Cardiac fibroblast (primary cell): ENCODE measurements at places on chromosomes 16 and 17.

DNA sequence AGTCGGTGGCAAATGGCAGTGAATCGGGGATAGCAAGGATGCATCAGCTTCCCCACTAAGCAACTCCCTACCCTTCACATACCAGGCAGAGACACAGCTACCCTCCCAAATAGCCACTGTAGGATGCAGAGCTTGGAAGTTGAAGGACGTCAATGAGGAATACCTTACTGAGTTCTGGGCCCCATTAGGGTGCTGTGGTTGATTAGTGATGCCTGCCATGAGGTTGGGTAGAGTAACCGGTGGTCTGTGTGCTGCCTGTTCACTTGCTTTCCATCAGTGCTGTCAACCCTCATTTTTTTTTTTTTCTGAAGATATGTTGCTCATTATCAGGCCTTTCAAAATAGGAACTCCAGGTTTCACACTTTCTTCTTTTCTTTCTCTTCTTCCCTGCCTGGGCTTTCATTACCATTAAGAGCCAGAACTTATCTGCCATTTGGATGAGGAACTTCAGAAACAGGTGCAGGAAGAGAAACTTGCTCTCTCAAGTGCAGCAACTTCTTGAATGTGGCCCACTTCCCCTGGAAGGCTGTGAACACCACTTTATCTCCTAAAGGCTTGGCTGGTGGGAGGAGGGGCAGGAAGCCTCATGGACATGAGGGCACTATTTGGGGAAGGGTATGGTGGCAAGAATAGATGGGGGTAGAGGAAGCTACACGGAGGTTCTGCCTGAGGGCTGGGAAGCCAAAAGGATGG is 183.5 kb downstream of the NTN1 start:
- DNase-seq = no peak

DNA sequence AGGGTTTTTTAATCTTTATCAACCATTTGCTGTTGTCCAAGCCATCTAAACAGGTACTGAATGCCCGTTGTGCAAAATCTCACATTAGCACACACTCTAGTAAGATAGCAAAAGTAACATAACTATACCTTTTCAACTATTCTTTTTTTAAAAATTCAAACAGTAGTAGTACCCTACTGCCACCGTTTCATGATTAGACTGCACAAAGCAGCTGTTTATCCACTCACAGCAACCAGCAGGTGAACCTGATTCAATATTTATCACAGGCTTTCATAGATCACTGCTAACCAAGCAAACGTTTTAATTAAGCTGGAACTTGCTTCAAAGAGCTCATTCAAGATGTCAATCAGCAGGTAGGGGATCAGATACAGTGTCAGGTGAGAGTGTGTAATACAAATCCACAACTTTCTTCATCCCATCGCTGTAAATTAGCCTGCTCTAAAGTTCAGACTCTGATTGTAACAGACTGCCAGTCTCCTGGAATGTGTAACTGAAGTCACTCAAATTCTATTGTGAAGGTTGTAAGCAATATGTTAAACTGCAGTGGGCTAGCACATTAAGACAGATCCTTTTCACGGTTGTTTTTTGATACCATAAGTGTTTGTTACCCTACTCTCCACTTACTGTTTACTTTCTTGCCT is 47.3 kb downstream of the BRIP1 start:
- DNase-seq = no peak

DNA sequence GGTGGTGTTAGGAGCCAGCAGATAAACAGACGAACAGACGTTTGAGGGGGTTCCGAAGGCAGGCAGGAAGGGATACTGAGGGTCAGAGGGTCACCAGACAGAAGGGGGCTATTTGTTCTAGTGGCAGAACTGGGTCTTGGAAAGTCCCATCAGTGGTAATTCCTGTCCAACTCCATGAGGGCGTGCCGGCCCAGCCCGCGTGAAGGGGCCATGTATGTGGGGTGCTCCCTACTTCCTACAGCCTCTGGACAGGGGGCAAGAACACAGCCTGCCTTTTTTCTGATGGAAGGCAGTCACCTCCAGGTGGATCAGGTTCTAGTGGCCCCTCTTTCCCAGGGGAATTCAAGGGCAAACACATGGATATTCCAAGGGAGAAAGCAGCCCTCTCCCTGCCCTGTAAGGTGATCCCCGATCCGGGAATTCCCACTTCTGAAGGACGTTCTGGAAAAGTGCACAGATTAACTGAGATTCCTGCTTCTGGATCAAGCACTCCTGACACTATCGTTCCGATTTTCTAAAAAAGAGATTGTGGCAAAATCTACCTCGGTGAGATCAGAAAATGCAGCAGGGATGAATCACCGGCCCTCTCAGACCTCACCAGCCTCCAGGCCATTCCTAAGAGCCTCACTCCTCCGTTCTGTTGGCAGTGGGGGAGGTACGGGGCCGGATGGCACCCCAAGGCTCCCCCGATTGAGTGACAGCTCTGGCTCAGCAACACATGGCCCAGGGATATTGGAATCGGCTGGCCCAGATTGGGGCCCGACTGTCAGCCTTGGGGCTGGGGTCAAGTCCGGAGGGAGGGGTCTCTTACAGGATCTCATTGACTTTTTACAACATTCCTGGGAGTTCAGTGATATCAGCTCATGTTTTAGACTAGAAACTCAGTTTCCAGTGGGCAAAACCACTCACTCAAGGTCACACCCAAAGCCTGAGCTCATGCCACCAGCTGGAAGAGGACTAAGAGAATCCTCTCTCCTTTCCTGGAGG is 12.4 kb downstream of the STX1B start:
- DNase-seq = peak; percentile 84

- no peak for DNase-seq
These were observed 38.7 kb downstream of the VAT1L start for GRCh38 chr16:77827032-77827431.

GRCh38 chr17:37737971-37738370 is 6.9 kb downstream of the HNF1B start:
- peak; percentile 75 for DNase-seq

DNA sequence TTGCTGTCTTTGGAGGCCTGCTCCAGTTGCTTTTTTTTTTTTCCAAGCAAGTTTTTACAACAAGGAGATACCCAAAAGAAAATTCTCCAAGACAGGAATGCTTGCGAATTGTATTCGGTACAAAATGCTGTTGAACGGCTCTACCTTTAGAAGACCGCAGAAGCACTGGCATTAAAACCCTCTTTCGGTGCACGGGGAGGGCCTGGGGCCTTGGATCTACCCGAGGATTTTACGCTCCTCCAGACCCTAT is 1.3 kb upstream of the HELZ start:
- no peak for DNase-seq

- peak; percentile 53 for DNase-seq
These were observed 651 bp upstream of the EIF1 start for GRCh38 chr17:41687828-41688640.

DNA sequence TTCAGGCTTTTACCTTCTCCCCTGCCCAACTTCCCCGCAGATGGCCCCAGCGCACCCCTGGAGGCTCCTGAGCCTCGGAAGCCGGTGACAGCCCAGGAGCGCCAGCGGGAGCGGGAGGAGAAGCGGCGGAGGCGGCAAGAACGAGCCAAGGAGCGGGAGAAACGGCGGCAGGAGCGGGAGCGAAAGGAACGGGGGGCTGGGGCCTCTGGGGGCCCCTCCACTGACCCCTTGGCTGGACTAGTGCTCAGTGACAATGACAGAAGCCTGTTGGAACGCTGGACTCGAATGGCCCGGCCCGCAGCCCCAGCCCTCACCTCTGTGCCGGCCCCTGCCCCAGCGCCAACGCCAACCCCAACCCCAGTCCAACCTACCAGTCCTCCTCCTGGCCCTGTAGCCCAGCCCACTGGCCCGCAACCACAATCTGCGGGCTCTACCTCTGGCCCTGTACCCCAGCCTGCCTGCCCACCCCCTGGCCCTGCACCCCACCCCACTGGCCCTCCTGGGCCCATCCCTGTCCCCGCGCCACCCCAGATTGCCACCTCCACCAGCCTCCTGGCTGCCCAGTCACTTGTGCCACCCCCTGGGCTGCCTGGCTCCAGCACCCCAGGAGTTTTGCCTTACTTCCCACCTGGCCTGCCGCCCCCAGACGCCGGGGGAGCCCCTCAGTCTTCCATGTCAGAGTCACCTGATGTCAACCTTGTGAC is 3.6 kb downstream of the MAPK7 start:
- no peak for DNase-seq

- DNase-seq = no peak
These were observed 232.6 kb upstream of the TBX2 start for GRCh38 chr17:61167075-61167474.
